ENCODE measurements at places on chromosomes 2 and 18.

GRCh38 chr2:162403884-162404283, 60.0 kb downstream of the GCA start:
- DNase-seq: no peak

- DNase-seq: peak; percentile 90
Observed at GRCh38 chr2:232521959-232522622, 1.9 kb downstream of the PRSS56 start.

GRCh38 chr2:240795916-240796510, 24.0 kb downstream of the KIF1A start:
- no peak for DNase-seq

GRCh38 chr2:150482667-150483400, 4.6 kb downstream of the RND3 start:
- no peak for DNase-seq

GRCh38 chr2:10079266-10079869, 843 bp downstream of the CYS1 start:
- no peak for DNase-seq

Measured in GM12892 (cell line).